ENCODE measurements at places on chromosomes 3 and 15.

DNA sequence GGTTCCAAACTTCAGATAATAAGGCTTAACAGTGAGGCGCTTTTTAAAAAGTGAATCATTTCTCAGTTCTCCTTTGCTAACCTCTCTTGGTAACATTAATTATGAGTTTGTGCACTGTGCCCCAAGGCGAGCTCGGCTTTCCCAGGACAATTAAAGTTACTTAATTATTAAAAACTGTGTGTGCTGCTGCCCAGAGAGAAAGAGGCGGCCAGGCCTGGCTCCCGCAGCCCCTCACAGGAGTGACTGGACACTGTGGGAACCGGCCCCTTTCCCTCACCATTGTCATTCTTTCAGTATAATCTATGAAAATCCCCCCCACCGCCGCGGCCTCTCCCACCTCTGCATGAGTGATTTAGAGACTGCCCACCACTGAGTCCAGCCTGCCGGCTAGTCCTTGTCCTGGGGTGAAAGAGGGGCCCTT, 43.1 kb upstream of the HES1 start:
- DNase-seq: no peak

- no peak for DNase-seq
Measured at GRCh38 chr3:23136054-23136453, 67.1 kb upstream of the UBE2E2 start.

- no peak for DNase-seq
Measured at GRCh38 chr3:151428386-151428785, 32.5 kb downstream of the IGSF10 start.

DNA sequence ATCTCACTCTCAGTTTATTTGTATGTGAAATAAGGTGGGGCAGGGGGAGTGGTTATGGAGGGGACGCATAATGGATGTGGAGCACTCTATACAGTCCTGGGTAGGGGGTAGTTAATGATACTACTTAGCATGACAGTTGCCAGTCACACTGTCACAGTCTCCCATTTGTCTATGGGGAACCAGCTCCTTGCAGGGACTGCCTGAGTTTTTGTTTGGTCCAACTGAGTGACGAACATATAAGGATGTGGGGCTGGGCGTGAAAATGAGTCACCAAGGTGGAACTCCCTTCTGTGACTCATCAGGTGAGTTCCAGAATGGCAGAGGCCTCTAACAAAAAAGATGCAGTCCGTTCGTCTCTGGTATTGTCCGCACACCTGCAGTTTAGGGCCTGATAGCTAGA, 235.3 kb upstream of the ST8SIA2 start:
- DNase-seq: no peak

DNA sequence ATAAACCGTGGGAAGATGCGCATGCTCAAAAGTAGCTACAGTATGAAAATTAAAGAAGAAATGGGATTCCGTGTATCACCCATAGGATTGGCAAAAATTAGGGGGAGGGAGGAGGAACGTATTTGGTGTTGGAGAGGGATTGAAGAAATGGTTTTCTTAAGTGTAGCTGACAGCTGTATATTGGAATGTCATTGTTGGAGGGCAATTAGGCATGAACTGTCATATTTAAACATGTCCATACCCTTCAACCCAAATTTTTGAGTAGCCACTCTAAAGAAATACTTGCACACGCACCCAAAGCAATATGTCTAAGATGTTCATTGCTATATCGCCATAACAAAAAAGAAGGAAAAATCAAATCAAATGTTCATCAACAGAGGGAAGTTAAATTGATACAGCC, 144.7 kb downstream of the TLE3 start:
- no peak for DNase-seq

DNA sequence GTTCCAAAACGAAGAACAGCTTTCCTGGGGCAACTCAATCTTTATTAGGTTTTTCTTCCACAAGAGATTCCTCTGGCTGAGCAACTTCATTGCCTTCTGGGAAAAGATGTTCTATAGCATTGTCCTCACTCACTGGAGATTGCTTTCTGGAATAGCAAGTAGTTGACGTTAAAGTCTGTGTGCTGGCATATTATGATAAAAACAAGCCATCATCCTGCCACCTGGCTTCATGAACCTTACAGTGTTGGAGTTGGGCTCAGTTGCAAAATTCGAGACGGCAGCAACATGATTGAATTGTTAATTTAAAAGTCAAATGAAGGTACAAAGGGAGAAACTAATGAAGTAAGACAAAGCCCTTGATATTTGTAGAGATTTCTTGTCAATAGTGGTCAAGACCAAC, 140.5 kb upstream of the PEX5L start:
- DNase-seq: no peak

DNA sequence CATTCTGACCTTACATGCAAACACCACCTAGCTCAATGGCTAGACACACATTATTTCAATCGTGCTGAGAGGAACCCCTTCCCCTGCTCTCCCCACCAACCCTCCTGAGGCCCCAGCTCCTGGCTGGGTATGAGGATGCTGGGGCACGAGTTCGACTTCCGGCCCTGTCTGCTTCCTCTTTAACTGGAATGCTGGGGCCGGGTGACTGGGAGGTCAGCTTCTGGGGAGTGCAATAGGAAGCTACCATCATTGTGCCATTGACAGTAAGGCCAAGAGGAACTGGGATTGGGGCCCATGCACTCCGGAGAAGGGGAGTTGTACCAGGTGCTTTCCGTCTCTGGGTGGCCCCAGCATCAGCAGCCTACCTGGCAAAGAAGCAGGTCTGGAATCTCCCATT, 15.6 kb upstream of the TLE3 start:
- no peak for DNase-seq
